NCI-H1436 (cell line): ENCODE measurements at places on chromosomes 13 and 19.

GRCh38 chr19:7904074-7905020, 670 bp downstream of the MAP2K7 start:
- no peak for DNase-seq

DNA sequence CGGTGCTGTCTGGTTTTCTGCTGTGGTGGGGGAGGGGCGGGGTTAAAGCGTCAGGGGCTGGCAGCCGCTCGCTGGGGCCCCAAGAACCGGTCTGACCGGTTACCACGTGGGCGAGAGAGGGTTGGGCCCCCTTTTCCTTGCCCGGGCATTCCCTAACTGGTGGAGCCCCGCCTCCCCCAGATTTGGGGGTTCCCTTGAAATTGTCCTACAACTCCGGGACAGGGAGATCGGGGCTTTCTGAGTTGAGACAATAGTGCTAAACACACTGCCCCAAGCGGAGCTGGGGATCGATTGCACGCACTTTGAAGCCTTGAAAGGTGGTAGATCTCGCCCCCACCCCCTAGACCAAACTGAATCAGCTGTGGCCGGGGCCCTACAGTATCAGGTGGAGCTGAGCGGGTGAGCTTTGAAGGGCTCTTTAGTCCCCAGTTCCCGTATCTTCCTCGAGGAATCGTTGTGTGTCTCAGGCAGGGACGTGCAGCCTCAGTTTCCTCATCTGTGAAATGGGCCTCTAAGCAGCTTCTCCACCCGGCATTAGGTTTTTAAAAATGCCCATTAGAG, 4.8 kb downstream of the IER2 start:
- peak; percentile 50 for DNase-seq

DNA sequence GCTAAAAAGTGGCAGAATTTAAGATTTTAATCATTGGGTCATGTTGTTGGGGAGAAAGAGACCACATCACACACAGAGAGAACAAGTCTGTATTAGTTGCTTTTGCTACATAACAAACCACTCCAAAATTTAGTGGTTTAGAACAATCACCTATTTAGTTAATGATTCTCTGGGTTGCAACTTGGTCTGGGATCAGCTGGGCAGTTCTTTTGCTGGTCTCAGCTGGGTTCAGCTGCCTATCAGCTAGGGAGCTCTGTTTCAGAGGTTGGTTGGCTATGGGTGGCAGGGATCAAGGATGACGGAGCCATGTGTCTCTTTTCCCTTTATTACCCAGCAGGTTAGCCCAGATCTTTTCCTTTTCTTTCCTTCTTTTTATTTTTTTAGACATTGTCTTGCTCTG, 8.9 kb downstream of the PINLYP start:
- no peak for DNase-seq

- no peak for DNase-seq
Measured at GRCh38 chr19:31015778-31016177, 333.5 kb downstream of the TSHZ3 start.

- no peak for DNase-seq
Measured at GRCh38 chr13:108929532-108930206, 300.3 kb downstream of the MYO16 start.

DNA sequence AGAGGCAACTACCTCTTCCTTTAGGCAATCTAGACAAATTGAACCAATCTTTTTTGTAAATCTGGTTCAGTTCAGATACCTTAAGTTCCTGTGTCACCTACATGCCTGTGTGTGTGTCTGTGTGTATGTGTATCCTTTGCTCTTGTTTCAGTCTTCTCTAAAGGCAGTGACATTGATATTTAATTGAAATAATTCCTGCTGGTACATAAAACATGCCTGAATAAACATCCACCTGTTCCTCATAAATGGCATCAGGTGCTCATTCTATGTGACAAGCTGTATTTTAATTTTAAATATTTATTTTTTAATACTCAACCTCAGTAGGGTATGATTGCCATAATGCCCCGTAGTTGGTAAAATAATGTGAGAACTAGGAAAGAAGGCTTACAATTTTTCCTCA, 1606.4 kb upstream of the PRR20A start:
- DNase-seq, result no peak

DNA sequence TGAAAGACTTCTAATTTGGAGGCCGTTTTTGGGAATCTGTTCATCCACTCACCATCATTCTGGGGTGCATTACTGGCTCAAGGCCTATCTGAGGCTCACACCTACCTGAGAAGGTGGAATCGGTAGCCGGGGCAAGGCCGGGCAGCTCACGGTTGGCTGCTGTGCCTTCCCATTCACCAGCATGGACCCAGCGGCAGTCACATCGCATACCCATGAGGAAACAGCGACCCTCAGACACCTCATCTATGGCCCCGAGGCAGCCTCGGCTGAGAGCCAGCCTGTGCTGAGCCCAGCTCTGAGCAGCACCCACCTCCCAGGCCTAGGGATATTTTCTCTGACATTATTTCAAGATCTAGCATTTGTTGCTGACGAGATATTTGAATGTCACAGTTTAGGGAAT, 130.5 kb downstream of the ATP11A start:
- no peak for DNase-seq

GRCh38 chr13:42333613-42334328, 61.8 kb downstream of the AKAP11 start:
- no peak for DNase-seq

- no peak for DNase-seq
Measured at GRCh38 chr13:27289011-27289665, 18.5 kb downstream of the RASL11A start.

- DNase-seq, result no peak
Measured at GRCh38 chr19:30743702-30744101, 371.5 kb downstream of the ZNF536 start.

DNA sequence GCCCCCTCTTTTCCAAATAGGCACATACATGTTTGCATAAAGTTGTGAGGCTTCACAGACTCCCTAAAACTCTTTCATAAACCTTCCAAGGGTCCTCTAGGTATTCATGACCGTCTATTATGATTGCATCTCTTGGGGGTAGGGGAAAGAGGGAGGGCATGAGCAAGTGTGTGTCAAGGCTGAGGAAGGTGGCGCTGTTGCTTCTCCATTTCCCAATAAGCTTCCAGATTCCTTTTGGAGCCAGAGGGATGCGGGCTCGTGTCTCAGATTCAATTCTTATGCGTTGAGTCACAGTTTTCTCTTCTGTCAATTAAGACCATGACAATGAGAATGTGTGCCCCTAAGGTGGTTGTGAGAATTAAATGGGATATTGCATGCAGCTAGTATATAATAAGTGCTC, 51.0 kb upstream of the CYP2A7 start:
- no peak for DNase-seq

GRCh38 chr19:41415154-41415571, 12.0 kb downstream of the B3GNT8 start:
- no peak for DNase-seq

DNA sequence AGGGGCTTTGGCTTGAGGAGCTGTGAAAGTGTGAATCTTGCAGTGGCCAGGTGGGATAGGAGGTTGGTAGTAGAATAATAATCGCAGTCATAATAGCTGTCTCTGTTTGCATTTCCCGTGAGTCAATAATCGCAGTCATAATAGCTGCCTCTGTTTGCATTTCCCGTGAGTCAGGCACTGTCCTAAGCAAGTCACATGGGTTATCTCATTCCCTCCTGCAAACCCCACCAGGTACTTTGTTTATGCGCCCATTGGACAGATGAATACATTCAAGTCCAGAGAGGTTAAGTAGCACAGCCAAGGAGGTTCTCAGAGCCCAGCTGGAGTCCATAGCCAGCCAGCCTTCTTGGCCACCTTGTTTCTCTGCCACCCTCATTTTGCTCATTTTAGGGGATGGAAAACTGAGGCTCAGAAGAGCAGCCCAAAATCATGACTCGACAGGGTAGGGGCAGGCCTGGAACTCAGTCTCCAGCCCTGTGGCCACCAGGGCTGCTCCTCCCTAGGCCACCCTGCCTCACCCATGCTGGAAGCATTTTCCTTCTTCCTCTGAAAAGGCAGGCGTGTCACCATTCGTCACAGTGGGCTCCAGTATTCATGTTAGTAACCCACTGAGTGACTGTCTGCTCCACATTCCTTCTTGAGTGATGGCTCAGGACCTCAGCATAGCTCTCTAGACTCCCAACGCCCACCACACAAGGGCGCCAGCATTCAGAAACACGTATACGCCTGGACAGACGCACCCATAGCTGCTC, 206.2 kb downstream of the URI1 start:
- peak; percentile 58 for DNase-seq

GRCh38 chr13:50449465-50449864, 394.0 kb downstream of the DLEU7 start:
- DNase-seq, result no peak

DNA sequence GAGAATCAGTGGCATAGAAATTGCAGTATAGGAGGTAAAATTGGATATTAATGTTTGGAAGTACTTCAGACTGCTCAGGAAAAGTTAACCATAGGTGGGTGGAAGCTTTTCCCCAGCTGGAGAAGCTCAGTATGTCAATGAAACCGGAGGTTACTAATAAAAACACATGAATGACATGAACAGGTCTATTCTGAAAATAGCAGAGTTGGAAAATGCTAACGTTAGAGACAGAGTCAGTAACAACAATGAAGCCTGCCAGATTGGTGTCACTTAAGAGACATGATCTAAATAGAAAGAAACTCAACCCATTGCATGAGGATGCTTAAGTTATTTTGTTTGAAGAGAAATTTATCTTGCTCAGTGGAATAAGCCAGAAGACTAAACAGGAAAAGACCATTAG, 364.5 kb downstream of the DNAJC15 start:
- DNase-seq, result no peak

DNA sequence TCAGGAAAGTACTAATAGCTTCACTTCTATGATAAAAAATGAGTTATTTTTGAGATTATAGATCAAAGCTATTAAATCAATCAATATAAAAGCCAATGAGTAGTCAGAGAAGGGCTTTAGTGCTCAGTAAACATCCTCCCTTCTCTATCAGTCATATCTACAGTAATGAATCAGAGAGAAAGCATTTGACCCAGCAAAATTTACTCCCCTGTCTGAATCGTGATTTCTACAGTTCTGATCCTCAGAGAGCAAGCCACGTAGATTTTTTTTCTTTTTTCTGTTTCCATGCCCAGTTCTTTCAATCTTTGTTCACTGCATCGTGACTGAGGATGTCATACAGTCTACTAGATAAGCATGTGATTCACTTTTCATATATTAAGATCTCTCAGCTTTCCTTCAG, 16.2 kb upstream of the MBNL2 start:
- DNase-seq, result no peak

GRCh38 chr19:28874742-28875141, 338.2 kb downstream of the UQCRFS1 start:
- no peak for DNase-seq

GRCh38 chr13:27822873-27823311, 30.6 kb downstream of the GSX1 start:
- no peak for DNase-seq

GRCh38 chr19:16779539-16780163, 49.5 kb upstream of the SIN3B start:
- DNase-seq, result no peak

DNA sequence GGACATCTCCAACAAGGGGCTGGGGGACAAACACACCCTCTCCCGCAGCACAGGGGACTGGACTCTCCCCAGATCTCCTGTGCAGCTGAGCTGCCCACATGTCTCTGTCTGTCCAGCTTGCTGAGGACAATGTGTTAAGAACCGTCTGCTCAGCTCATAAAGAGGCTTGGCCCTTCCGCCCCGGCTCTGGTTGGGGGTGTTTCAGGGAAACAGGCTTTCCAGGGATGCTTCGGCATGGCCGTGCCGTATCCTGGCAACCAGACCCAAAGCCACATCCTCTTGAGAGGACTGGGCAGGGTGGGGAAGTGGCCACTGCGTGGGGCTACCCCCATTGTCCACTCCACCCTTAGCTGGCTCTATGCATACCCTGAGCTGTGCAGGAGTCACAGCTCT, 41.1 kb upstream of the CHST8 start:
- DNase-seq, result no peak

DNA sequence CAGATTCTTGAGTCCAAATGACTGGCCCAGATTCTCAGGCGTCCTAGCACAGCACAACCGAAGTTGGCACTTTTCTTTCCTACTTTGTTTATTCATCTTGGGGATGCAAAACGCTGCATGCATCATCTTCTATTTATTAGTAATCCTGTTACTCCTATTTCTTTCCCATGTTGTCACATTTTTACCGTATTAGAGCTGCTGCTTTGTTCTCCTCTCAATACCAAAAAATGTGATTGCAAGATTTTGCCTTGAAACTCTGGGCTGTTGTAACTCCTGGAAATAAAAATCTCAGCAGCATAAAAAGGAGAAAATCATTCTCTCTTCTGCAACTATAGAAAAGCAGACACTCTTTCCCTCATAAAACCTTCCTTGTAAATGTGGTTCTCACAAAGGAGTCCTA, 12.9 kb upstream of the IGSF23 start:
- no peak for DNase-seq

- no peak for DNase-seq
Measured at GRCh38 chr13:47723898-47724297, 277.2 kb downstream of the SUCLA2 start.

DNA sequence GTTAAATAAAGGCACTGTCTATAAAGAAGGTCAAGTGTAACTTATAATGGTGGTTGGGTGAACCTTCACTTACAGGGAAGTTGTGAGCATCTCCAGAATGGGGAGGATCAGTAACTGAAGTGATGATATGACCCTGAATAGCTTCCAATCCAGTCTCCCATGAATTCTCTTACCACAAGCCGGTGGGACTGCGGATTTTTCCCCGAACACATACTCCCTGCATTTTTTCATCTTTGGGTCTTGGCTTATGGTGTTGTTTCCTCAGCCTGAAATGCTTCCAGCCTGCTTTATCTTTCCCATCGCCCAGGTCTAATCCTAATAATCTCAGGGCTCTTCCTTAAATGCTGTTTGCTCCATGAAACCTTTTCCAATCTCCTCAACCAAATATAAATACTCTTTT, 2.0 kb upstream of the CSNK1A1L start:
- no peak for DNase-seq

- peak; percentile 53 for DNase-seq
Measured at GRCh38 chr19:55640577-55641425, at the start of gene ZNF580. Gene ZNF580 (plus strand): TSS chr19:55641002. CDS start chr19:55642509, 1,507 bp downstream.

- no peak for DNase-seq
Measured at GRCh38 chr19:56103027-56103614, 18.0 kb downstream of the ZNF787 start.
